ENCODE measurements at places on chromosomes 3 and 15. TPM values are rescaled to one million over a fixed set of nuclear protein-coding genes. Genes with fewer than 3 reads are reported as not detected.

The AP3B2 gene
- total RNA-seq = 1.7 TPM

- DNase-seq = no peak
These were observed 20.5 kb upstream of the ENTPD3 start for GRCh38 chr3:40366203-40367162.

The FBXL22 gene
- 2.1 TPM for total RNA-seq

The LTF gene
- not detected for total RNA-seq

- DNase-seq = no peak
These were observed 16.0 kb downstream of the TOMM70 start for GRCh38 chr3:100384733-100385525.

GRCh38 chr3:4398941-4399245 lies 68.2 kb downstream of the SUMF1 start:
- DNase-seq = no peak

The HYAL3 gene
- total RNA-seq = 4.7 TPM

The CCR3 gene
- not detected for total RNA-seq

DNA sequence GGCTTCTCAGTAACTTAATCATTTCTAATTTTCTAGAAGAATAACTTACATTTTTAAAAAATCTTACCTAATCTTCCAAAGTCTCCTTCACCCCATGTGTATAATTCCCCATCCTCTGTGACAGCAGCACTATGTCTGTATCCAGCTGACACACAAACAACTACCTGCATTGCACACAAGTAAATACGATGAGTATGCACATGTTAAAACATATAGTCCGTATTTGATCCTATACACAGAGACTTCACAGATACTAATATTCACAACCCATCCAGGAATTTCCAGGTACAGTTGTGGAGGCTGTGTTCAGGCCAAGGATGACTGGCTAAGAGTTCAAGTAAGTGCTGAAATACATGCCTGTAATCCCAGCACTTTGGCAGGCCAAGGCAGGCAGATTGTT lies 78.6 kb downstream of the HERC1 start:
- no peak for DNase-seq

DNA sequence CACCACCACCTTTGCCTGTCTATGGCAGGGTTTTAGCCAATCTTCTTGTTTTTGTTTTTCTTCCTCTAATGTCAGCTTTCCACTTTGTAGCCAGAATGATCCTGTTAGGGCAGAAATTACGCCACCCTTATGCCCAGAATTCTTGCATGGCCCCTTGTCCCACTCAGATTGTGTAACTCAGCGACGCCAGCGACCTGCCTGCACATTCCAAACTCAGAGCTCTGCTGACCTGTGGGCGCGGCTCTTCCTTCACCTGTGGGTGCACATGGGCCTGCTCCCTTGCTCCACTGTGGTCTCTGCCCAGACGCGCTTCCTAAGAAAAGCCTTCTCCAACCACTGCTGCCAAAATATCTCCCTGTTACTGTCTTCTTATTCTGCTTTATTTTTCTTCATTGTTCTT lies 45.0 kb downstream of the MED12L start:
- DNase-seq = no peak

The SPINK8 gene
- not detected for total RNA-seq

- DNase-seq = no peak
These were observed 100.4 kb upstream of the PPP2R3A start for GRCh38 chr3:135865085-135865484.

Measured in naive thymus-derived CD8-positive, alpha-beta T cell (primary cell).